ENCODE measurements at places on chromosomes 16 and 17.

DNA sequence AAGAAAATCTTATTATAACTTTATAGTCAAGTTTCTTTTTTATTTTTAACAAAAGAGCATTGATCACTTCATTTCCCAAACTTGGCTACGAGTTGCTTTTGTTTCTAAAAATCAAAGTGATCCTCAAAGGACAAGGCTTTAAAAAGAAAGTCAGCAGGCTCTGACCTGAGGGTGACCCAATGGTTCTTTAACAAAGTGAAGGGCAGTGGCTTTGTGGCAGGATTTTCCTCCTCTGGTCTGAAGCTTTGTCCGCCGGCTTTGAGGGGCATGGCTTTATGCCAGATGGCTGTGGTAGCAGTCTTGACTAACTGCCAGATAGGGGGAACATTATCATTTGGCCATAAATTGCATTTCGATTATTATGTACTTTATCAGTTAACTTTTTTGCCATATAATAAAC is 28.5 kb downstream of the IQCK start:
- peak; percentile 13 for DNase-seq

GRCh38 chr17:49969795-49970389 is 902 bp downstream of the DLX4 start:
- DNase-seq: no peak

DNA sequence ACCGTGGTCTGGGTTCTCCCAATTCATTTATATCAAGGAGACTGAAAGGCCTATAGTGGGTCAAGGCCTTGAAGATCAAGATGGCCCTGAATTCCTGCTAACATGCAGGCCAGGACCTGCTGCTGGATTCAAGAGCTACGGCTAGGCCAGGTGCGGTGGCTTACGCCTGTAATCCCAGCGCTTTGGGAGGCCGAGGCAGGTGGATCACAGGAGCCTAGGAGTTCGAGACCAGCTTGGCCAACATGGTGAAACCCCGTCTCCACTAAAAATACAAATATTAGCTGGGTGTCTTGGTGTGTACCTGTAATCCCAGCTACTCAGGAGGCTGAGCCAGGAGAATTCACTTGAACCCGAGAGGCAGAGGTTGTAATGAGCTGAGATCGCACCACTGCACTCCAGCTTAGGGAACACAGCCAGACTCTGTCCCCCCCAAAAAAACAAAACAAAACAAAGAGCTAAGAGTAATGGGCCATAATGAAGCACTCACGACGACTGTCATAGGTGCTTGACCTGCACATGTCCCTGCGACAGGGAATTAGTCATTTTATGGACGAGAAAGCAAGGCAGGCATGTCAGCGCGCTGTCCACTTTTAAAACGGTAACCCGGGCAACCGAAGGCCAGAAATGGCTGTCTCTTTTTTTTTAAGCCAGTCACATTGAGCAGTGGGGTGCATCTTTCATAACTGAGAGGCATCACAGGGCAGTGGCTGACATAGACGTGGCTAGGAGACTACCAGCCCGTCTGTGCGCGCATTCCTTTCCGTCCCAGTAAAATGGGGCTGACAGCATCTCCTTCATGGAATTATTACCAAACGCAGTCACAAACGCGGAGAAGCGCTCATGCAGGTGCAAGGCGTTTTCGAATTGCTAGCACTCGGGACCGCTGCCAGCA is 1.0 kb upstream of the FBRS start:
- DNase-seq: peak; percentile 90

DNA sequence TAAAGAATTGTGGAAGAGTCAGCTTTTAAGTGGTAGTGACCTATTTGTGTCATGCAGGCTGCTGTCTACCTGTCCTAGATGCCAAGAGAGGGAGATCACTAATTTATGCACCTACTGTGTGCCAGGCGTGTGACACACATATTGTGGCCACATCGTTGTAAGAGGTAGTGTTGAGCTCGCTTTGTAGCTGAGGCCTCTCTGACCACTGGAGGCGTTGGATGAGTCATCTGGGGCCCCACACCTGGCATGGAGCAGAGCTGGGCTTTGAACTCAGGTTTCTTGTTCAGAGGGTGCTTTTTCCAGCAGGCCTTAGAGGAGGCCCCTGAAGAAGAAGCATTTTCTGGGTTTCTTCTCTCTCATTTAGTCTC is 52.3 kb upstream of the LGALS9 start:
- no peak for DNase-seq

GRCh38 chr16:5671421-5671820 is 573.8 kb upstream of the EEF2KMT start:
- no peak for DNase-seq

DNA sequence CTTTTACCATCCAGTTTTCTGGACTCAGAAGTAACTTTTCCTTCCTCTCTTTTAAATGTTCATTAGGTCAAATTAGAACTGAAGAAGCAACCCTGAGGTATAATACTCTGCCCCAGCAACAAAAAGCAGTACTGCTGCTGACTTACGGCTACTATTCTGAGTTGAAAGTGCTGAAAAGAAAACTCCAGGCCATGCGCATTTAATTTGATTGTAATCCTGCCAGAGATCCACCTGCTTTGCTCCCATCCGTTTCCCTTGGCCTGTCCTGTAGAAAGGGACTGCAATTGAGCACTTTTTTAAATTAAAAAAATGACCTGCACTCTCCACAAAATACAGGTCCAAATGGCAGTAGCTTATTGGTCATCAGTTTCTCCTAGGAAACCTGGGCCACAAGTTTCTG is 61.6 kb downstream of the PITPNC1 start:
- no peak for DNase-seq

- DNase-seq: no peak
These were observed 108.5 kb downstream of the ZNF778 start for GRCh38 chr16:89325861-89326471.

DNA sequence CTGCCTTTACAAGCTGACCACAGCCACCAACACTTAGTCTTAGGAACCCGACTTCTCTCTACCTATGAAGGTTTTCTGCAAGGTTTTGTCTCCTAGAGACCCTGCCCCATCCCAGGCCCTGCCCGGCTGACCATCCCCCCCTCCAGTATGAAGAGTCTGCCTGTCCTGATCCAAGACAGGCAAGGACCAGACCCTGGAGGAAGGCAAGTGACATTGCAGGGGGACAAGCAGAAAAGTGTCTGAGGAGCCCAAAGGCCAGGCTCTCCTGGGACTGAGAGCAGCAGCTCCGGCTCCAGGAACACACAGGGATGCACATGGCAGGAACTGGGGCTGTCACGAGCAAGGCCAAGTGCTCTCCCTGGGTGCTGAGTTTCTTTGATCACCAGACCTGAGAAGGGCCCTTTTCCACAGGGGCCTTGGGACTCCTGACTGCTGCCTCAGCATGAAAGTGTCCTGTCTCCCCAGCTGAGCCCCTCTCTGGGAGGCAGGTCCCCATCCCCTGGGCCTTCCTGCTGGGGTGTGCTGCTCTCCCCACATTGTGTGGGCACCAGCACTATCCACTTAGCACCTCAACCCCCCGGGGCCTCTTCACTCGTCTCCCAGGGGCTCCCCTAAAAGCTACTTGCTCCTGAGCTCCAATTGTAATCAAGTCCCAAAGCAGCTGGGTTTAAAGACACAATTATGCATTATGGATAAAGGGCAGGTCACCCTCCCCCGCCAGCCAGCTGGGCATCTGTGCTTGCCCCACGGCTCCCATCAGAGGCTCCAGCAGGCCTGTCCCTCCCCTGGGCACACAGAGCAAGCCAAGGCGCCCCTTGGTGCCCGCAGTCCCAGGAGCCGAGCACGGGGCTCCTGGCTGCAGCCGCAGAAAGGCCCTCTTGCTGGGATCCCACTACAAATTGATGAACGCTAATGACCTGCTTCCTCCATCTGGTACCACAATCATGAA is 11.6 kb upstream of the CACNG4 start:
- DNase-seq: no peak

DNA sequence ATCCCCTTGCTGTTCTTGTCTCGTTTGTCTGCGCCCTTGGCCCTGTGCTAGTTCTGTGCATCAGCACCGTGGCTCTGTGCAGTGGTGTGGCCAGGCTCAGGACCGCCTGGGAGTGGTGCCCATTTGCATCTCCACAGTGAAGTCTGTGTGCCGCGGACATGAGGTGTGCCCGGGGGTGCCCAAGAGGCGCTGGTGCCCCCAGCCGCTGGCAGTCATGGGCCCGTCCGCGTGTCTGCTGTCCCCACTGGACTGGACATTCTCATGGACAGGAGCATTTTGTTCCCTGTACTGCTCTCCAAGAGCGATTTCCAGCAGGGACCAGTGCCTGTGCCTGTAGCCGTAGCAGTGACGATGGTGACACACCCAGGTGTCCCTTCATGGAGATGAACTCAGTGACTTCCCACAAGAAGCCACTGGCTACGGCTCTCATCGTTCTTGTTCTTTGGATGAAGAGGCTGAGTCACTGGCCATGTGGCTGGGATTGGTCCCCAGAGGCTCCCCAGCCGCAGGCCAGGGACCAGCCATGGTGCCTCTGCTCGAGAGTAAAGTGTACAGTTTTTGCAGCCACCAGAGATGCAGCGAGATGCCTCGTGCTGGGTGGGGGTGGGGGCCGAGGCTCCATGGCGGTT is 13.0 kb upstream of the MC1R start:
- no peak for DNase-seq

DNA sequence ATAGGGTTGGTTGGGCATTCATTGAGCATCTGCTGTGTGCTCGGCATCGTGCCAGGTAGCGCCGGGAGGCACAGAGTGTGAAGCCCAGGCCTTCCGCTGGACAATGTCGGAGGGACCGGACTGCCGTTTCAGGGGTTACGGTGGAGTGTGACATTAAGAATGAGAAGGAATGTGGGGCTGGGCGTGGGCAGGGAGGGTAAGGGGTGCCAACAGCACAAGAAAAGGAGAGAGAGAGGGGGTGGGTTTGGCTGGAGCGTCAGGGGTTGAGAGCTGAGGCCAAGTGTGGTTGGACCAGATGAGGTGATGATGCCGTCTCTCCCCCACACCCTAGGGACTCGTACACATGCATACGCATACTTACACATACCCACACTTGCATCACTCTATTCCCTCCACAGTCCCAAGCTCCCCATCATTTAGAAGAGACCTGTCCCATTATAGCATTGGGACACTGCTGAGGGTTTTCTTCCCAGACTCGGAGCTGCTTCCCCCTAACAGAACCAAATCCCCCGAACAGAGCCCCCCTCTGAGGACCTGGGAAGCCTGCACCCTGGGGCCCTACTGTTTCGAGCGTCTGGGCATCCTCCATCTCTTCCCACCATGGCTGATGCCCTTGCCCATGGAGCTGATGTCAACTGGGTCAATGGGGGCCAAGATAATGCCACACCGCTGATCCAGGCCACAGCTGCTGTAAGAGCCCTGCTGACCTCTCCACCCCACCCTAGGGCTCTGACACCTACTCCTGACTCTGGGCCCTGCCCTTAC is 3.3 kb upstream of the KCTD11 start:
- DNase-seq: no peak

GRCh38 chr16:28254158-28254557 is 38.2 kb upstream of the SBK1 start:
- DNase-seq: no peak

- no peak for DNase-seq
These were observed 112.8 kb upstream of the DNAH9 start for GRCh38 chr17:11485336-11486100.

- no peak for DNase-seq
These were observed 44.1 kb upstream of the RPL38 start for GRCh38 chr17:74159226-74159840.

GRCh38 chr16:68003031-68003430 is 3.7 kb upstream of the DPEP2 start:
- no peak for DNase-seq

DNA sequence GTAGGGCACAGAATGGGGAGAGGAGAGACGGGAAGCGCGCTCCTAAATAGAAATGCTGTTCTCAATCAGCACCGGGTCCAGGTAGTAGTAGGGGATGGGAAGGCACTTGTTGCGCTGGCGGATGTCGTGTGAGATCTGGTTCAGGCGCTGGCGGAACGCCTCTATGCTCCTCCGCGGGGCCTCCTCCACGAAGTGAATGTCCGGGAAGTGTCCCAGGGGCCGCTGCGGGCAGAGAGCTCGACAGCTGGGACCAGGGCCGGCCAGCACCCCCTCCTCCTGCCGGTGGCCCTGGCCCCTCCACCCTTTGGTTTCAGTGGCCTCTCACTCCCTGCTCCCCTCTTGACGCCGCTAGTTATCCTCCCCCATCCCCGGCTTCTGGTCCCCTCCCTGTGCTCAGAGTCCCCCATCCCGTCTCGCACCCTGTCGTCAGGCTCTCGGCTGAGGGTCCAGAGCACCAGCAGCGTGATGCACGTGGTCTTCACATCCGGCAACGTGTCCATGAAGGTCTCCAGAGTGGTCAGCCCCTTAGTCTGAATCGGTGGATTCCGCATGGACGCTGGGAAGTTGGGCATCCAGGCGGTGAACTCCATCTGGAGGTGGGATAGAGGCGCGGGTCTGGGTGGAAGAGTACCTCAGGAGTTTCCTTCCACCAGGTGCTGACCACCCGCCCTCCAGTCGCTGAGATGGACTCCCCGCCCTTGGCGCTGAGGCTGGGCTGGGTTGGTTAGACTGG is 14.6 kb downstream of the ALOX12B start:
- DNase-seq: no peak

DNA sequence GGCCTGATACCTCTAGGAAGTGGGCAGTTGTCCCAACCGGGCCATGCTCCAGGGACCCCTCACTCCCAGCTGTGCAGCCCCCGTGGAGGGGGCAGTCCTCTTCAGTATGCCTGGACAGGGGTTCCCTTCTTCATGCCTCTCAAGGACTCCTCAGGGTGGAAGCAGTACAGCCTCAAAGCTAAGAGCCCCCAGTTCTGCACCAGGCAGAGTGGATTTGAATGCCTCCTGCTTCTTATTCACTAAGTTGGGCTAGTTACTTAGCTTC is 23.9 kb upstream of the ST6GALNAC1 start:
- no peak for DNase-seq

- DNase-seq: no peak
These were observed 18.9 kb downstream of the LGALS9 start for GRCh38 chr17:27649929-27650328.

DNA sequence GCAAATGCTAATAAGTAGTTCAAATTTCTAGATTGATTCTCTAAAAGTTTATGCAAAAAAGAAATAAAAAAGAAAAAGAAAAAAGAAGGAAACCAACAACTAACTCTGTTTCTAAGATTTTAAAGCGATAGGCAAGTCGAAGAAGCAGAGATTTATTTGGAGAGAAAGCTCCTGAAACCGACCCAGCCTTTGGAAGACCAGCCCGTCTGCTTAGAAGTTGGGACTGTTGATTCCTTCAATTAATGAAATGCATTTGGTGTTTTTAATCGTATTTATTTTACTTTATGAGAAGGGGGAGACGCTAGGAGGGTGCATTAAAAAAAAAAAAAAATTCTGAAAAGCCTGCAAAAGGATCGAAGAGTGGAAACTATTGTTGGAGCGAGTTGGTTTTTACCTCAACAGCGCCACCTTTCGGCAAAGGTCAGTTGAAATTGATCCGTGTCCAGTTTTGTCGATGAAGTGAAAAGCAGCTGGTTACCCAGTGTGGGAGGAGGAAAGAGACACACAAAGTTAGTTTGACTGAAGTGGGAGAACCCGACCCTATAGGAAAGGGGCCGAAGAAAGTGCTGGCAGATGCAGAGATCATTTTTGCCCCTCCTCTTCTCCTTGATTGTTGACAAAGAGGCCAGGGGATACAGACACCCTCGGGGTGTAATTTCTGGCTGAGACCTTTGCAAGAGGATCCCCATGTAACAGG is 1.5 kb upstream of the MAF start:
- peak; percentile 60 for DNase-seq

GRCh38 chr17:38926293-38927070 is 1.1 kb downstream of the LASP1NB start:
- no peak for DNase-seq

- DNase-seq: no peak
These were observed 265.0 kb downstream of the RBFOX1 start for GRCh38 chr16:7597677-7598076.

GRCh38 chr17:59230764-59231163 is 10.5 kb downstream of the GDPD1 start:
- no peak for DNase-seq
